ENCODE measurements at places on chromosomes 11 and 22. TPM values are rescaled to one million over a fixed set of nuclear protein-coding genes. Genes with fewer than 3 reads are reported as not detected.

RAC2 gene
- total RNA-seq: 27.4 TPM

GRCh38 chr11:2929531-2929949 is 320 bp upstream of the PHLDA2 start:
- peak; percentile 85 for DNase-seq
- peak overlapping the region; percentile 81 for H3K4me3 ChIP-seq
- no peaks in the 10 kb centered on the region for H3K27me3 ChIP-seq
- peak overlapping the region; percentile 88 for H3K27ac ChIP-seq

DNA sequence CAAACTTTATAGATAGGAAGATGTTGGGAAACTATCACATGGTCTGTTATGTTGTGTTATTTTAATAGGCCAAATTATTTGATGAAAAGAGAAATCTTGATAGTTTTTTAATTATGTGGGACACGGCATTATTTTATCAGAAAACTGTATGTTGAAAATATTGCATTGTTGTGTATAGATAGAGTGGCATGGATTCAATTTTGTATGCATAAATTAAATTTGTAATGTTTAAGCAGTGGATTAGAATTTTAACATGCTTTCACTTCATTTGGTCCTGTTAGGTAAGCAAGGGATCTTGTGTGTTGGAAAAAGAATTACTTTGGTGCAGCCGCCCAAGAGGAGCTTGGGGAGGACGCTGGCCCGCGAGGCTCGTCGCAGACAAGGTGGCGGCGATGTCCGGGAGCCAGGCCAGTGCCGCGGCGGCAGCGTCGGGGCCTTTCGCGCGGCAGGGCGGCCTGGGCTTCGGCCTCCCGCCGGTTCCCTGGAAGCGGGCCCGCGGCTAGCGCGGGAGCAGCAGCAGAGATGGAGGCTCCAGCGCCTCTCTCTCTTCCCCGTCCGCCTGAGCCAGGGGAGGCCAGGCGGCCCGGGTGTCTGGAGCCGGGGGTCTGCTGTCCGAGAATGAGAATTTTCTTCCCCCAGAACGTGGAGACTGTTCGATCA is 82.7 kb downstream of the GGT1 start:
- no peak for DNase-seq
- H3K27ac ChIP-seq: no peak overlapping the region
- H3K36me3 ChIP-seq: no peaks in the 10 kb centered on the region
- H3K4me1 ChIP-seq: no peaks in the 10 kb centered on the region
- no peak overlapping the region for H3K4me3 ChIP-seq

DNA sequence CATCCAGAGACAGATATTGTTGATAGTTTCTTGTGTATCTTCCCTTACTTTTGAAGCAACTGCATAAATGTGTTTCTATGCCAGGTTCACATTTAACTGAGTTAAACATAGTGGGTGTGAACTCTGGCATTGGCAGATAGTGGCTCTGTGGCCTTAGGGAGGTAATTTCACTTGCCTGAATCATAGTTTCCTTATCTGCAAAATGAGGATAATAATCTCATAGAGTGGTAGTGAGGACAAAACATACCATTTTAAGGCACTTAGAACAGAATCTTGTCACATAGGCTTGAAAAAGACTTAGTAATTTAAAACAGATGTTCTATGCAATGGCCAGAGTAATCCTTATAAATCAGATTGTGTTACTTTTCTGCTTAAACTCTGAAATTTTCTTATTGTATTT is 56.4 kb upstream of the SYN3 start:
- no peaks in the 10 kb centered on the region for H3K27me3 ChIP-seq
- no peak overlapping the region for H3K4me3 ChIP-seq
- DNase-seq: no peak
- H3K27ac ChIP-seq: no peak overlapping the region
- no peaks in the 10 kb centered on the region for H3K4me1 ChIP-seq

PDE3B gene
- total RNA-seq: 23.6 TPM

DMC1 gene
- 3.0 TPM for total RNA-seq

TRIM3 gene
- total RNA-seq: 59.0 TPM

SLC16A8 gene
- 0.27 TPM for total RNA-seq

DNA sequence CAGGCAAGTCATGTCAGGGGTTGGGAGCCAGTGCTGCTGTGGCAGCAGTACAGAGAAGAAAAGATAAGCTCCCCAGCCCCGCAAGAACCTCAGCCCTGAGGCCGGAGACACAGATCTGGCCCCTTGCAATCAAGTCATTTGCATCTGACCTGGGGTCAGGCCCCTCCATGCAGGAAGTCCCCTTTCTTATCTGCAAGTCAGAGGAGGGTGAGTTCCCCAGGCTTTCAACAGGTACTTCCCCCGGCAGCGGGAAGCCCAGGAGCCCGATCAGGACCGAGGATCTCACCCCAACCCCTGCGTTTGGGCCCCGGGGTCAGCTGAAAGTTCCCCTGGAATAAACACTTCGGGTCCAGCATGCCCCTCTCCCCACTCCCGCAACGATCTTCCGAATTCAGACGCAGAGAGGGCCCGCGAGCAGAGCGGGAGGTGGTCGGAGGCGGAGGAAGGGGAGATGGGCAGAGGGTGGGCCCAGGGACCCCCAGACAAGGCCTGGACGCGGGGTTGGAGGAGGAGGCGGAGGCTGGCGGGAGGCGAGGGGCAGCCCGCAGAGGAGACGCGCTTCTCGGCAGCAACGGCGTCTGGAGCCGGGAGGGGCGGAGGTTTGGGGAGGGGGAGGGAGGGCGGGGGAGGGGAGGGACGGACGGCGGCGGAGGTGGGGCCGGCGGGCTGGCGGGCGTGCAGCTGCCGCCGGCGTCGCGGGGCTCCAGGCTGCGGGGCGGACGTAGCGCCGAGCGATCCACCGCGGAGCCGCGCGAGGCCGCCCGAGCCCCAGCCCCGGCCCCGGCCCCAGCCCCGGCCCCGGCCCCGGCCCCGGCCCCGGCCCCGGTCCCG is at the start of gene TSPAN18:
TSPAN18 (plus strand) TSS at position 680 of the 831 bp plus-strand sequence. CDS start 179,455 bp downstream, outside the sequence.
- H3K27ac ChIP-seq: peak within 1 kb of the TSS; percentile 47
- no peaks in the 10 kb centered on the region for H3K4me1 ChIP-seq
- no peaks in the 10 kb centered on the region for H3K36me3 ChIP-seq
- H3K4me3 ChIP-seq: peak within 1 kb of the TSS; percentile 54
- peaks cover 4% of the 10 kb centered on the region for H3K27me3 ChIP-seq
- DNase-seq: peak; percentile 28

- no peak overlapping the region for H3K4me3 ChIP-seq
- no peak for DNase-seq
- H3K27me3 ChIP-seq: peaks cover 30% of the 10 kb centered on the region
- no peaks in the 10 kb centered on the region for H3K36me3 ChIP-seq
Measured at GRCh38 chr22:19525666-19526065, 1.5 kb upstream of the CLDN5 start.

GRCh38 chr11:61477126-61477525 is 31.4 kb upstream of the LRRC10B start:
- DNase-seq: peak; percentile 39
- H3K36me3 ChIP-seq: no peaks in the 10 kb centered on the region
- no peaks in the 10 kb centered on the region for H3K27me3 ChIP-seq
- no peak overlapping the region for H3K4me3 ChIP-seq
- H3K4me1 ChIP-seq: no peaks in the 10 kb centered on the region

OR52N2 gene
- not detected for total RNA-seq

- peaks cover 7% of the 10 kb centered on the region for H3K4me1 ChIP-seq
- H3K27ac ChIP-seq: peak within 1 kb of the TSS; percentile 82
- H3K36me3 ChIP-seq: no peaks in the 10 kb centered on the region
- peak; percentile 57 for DNase-seq
Measured at GRCh38 chr11:66856496-66857233, at the start of gene LRFN4. LRFN4 (plus strand) TSS chr11:66857064; CDS start chr11:66857745, 681 bp downstream.

- H3K4me1 ChIP-seq: peaks cover 3% of the 10 kb centered on the region
- no peak for DNase-seq
- H3K27ac ChIP-seq: no peak overlapping the region
- H3K4me3 ChIP-seq: no peak overlapping the region
- H3K36me3 ChIP-seq: no peaks in the 10 kb centered on the region
Measured at GRCh38 chr22:38841635-38842034, 2.2 kb downstream of the NPTXR start.

- H3K27ac ChIP-seq: no peak overlapping the region
- no peaks in the 10 kb centered on the region for H3K36me3 ChIP-seq
- no peak for DNase-seq
- no peaks in the 10 kb centered on the region for H3K27me3 ChIP-seq
- no peak overlapping the region for H3K4me3 ChIP-seq
Measured at GRCh38 chr22:42951093-42951710, 63.7 kb downstream of the PACSIN2 start.

OR5B21 gene
- not detected for total RNA-seq

GRCh38 chr22:35409783-35410662 is 10.1 kb downstream of the MCM5 start:
- H3K27ac ChIP-seq: peak overlapping the region; percentile 28
- H3K36me3 ChIP-seq: no peaks in the 10 kb centered on the region
- no peak overlapping the region for H3K4me3 ChIP-seq

DNA sequence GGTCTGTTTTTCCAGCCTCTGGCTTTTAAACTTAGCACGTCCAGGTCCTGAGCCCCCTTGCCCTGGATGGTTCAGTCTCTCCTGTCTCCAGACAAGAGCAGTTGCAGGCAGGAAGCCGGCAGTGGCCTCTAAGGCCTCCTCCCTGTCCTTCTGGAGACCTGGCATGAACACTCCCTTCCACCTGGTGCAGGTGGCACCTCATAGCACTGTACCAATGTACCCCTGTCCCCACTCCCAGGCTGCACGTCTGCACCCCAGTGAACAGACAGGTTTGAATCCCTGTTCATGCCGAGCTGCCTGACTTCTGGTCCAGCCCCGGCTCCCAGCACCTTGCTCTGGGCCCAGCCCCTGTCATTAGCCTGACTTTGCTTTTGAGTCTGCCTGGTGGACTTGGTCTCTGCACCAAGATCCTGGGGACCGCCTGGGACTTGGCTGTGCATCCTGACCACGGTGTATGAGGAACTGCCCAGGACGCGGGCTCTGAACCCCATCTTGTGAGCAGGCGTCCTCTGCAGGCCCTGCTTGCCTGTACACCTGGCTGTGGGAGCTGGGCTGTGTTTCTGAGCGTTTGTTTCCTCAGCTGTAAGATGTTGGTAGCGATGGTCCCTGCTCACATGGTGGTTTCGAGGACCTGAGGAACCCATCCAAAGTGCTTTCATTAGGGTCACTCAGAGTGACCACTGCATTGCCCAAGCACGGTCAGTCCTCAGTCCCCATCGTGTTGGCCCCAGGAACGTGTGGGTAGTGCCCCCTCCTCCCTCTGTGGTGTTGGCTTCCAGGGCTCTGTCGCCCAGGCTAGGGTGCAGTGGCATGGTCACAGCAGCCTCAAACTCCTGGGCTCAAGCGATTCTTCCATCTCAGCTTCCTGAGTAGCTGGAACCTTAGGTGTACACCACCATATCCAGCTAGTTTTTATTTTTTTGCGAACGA is 75.0 kb upstream of the SHANK2 start:
- H3K4me3 ChIP-seq: no peak overlapping the region
- no peaks in the 10 kb centered on the region for H3K27me3 ChIP-seq
- H3K27ac ChIP-seq: no peak overlapping the region
- no peaks in the 10 kb centered on the region for H3K4me1 ChIP-seq

- peak; percentile 29 for DNase-seq
- H3K36me3 ChIP-seq: peaks cover 6% of the 10 kb centered on the region
- no peak overlapping the region for H3K4me3 ChIP-seq
- H3K4me1 ChIP-seq: no peaks in the 10 kb centered on the region
Measured at GRCh38 chr11:70326365-70326811, 55.9 kb downstream of the PPFIA1 start.

CARD18 gene
- not detected for total RNA-seq

MISFA gene
- total RNA-seq: 1.8 TPM

DNA sequence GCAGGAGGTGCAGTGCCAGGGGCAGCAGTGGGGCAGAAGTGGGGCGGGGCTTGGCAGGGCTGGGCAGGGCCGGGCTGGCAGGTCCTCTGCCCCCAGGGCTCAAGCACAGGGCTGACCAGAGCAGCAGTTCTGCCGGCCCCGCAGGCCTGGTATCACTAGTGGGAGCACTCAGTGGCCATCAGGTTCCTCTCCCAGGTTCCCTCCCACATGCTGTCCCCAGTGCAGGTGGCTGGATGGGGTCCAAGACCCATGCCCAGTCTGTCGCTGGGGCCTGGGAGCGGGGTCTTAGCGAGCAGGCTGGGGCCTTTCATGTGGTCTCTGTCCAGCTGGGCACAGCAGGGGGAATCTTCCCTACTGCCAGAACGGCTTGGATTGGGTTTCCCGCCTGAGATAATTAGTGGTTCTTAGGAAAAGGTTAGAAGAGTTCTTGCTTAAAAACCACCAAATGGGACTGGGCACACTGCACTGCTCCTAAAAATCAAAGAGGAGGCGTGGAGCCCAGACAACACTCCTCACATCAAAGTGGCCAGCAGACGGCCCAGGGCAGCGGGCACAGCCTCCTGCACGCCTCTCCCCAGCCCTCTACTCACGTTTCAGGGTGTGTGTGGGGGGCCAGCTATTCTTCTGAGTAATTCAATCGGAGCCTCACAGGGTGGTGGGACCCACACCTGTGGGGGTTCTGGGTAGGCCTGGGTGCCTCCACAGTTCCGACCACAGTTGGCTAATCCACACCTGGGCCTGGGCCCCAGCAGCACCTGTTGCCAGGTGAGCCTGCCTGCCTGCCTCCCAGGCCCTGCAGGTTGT is 45.6 kb downstream of the TPCN2 start:
- no peaks in the 10 kb centered on the region for H3K36me3 ChIP-seq
- H3K27ac ChIP-seq: no peak overlapping the region
- H3K4me3 ChIP-seq: no peak overlapping the region
- no peaks in the 10 kb centered on the region for H3K4me1 ChIP-seq

DNA sequence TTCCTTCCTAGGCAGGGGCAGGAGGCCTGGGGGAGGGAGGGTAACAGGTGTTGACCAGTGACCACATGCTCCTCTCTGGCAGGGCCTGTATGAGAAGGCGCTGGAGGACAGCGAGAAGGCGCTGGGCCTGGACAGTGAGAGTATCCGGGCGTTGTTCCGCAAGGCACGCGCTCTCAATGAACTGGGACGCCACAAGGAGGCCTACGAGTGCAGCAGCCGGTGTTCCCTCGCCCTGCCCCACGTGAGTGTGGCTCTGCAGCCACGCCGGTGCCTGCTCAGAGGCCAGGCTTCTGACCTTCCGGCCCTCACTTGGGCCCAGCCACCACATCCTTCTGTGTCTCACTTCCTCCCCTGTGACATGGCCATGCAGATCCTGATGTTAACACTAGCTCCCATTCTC is 25.8 kb downstream of the ZC3H7B start:
- DNase-seq: no peak
- no peaks in the 10 kb centered on the region for H3K27me3 ChIP-seq
- H3K27ac ChIP-seq: no peak overlapping the region
- peaks cover 9% of the 10 kb centered on the region for H3K36me3 ChIP-seq

IFITM10 gene
- total RNA-seq: 1.1 TPM

- H3K4me1 ChIP-seq: peaks cover 18% of the 10 kb centered on the region
- H3K27ac ChIP-seq: no peak overlapping the region
- H3K36me3 ChIP-seq: no peaks in the 10 kb centered on the region
Measured at GRCh38 chr22:47048123-47049077, 285.9 kb downstream of the TBC1D22A start.

- no peaks in the 10 kb centered on the region for H3K4me1 ChIP-seq
- no peaks in the 10 kb centered on the region for H3K27me3 ChIP-seq
- no peak overlapping the region for H3K4me3 ChIP-seq
- no peaks in the 10 kb centered on the region for H3K36me3 ChIP-seq
- H3K27ac ChIP-seq: no peak overlapping the region
- DNase-seq: no peak
Measured at GRCh38 chr11:31132531-31133421, 236.8 kb downstream of the DCDC1 start.

All from colonic mucosa (tissue), 4 donors.